ENCODE measurements at places on chromosomes 11 and 22.
A peak's percentile ranks its signal among the peaks of the same experiment; 100 is the strongest.

GRCh38 chr11:93907901-93908300 lies 57.5 kb upstream of the VSTM5 start:
- DNase-seq, result no peak

- no peak for DNase-seq
Measured at GRCh38 chr22:27583856-27584255, 217.7 kb downstream of the MN1 start.

- DNase-seq, result no peak
Measured at GRCh38 chr11:110038201-110038600, 55.0 kb upstream of the ZC3H12C start.

- DNase-seq, result peak; percentile 74
Measured at GRCh38 chr22:41237707-41238569, 2.8 kb downstream of the CHADL start.

DNA sequence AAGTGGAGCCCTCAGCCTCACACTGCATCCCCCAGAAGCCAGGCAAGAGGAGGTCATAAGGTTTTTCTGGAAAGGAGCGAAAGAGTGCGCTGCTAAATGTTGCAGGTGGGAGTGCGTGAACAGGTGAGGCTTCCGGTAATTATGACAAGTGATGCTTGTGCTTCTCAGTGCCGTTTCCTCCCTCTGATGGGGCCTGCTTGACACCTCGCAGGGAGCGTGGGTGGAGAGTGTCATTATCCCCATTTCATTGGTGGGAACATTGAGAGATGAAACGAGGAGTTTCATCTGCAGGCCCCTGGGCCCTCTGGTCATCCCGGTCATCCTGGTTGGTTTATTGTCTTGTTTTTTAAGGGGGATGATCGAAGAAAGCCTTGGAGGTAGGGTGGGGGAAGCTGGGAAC lies 57.5 kb downstream of the BCR start:
- DNase-seq, result no peak

- DNase-seq, result no peak
Measured at GRCh38 chr22:26923531-26923930, 266.1 kb downstream of the MIAT start.

GRCh38 chr11:96045622-96046456 lies 121.9 kb upstream of the MTMR2 start:
- peak; percentile 39 for DNase-seq

GRCh38 chr22:40855071-40855978 lies 1.1 kb downstream of the ST13 start:
- peak; percentile 22 for DNase-seq

DNA sequence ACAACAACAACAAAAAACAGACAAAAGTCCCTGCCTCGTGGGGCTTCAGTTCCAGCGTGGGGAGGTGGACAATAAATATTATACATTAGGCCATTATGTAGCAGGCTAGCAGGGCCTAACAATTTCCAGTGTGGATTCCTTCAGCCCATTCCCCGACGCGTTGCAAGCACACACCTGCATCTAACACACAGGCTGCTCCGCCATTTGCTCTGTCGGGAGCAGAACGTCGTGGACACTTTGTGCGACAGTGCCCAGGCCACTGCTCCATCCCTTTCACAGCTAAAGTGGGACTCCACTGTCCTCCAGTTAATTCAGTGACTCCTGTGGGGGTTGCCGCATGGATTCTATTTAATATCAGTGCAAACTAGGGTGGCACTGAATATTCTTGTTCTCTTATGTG lies 10.9 kb upstream of the FGF3 start:
- DNase-seq, result no peak

- DNase-seq, result no peak
Measured at GRCh38 chr22:20012741-20013331, 3.8 kb downstream of the ARVCF start.

- no peak for DNase-seq
Measured at GRCh38 chr22:41979423-41980250, 10.4 kb downstream of the SEPTIN3 start.

GRCh38 chr11:119044708-119045107 lies 12.3 kb downstream of the HYOU1 start:
- DNase-seq, result no peak

DNA sequence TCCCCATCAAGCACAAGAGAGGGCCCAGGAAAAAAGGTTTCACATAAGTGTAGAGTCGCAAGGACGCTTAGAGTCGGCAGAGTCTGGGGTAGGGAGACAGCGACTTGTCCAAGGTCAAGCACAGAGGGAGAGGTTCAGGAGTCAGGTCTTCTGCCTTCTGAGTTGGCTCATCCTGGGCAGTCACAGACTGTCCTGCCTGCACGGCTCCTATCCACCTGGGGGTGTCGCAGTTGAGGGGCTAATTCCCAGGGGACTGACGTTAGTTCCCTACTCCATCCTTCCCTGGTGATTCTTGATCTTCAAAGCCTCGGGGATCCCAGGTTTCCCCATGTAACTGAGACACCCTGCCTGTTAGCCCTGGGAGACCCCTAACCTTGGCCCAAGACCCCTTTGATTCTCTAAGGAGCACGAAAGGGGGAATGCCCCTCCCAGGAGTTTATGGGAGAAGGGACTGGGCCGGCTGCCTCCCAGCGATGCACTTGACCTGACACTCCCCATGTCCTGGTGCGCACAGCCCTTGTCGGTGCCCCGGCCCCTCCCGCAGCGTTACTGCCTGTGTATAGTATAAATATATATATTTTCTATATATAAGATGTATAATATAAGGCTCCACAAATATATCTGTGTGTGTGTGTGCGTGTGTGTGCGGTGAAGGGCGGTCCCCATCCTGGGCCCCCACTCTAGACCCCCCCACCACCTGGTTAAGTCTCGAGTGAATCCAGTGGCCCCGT lies 14.7 kb upstream of the TAB1 start:
- DNase-seq, result no peak

DNA sequence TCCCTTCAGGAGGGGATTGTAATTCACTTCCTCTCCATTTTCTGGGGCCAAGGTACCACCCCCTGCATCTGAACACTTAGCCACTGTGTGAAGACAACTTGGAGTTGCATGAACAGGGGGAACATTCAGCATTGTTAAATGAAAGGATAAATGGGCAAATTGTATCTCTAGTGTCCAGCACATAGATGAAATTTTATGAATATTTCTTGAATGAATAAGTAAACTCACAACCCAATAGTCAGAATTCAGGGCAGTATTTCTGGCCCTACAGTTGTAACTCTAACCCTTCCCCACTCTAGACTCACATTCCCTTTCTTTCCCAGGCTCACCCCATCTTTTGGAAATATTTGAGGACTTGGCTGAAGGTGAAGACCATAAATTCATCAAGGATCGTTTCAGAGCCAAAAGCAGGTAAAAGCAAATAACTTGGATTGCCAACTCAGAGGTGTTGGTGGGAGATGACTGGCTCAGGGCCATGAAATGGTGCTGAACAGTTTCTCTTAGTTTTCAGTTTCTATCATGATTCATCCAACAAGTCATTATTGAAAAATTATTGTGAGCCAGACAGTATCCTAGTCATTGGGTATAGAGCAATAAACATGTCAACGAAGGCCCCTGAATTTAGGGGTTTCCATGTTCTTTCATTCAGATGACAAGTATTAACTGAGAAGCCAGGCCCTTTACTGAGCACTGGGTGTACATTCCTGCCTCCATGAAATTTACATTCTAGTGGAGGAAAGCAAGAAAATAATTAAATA lies 33.3 kb upstream of the ZC3H12C start:
- no peak for DNase-seq

DNA sequence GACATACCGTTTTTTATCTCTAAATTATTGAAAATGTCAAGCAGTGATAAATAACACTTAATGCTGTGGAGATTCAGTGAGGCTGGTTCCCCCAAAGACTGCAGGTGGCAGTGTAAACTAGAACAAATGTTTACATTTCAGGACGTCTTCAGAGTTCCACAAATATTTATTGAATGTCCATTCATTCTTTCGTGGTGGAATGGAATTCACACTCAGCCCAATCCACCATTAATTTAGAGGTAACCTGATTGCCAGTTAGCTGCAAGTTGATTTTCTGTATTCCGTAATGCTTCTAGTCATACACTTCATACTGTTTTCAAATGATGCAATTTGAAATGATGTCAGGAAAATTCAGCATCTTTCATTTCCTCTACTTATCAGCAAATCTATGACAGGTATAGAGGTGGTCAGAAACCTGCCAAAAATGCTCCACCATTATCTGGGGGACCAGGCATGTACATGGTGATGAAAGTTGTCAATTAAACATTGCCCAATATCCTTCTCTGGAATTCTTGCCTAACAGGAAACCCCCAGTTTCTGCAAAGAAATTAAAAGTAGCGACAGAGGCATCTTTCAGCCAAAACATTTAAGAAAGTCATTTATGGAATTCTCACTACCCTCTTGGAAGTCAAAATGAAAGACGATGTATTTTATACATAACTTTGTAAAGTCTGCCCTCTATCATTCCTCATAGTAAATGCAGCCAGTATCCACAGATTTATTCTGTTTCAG lies 94.3 kb upstream of the BMAL1 start:
- DNase-seq, result no peak

- DNase-seq, result peak; percentile 97
Measured at GRCh38 chr11:71453037-71453917, at the start of gene NADSYN1. Gene NADSYN1, plus strand, starts transcription at chr11:71453203. Its CDS starts 94 bp downstream, at chr11:71453297.

GRCh38 chr11:24312464-24313238 lies 184.2 kb upstream of the LUZP2 start:
- no peak for DNase-seq

- no peak for DNase-seq
Measured at GRCh38 chr11:64859542-64860414, 15.3 kb upstream of the CDC42BPG start.

- peak; percentile 47 for DNase-seq
Measured at GRCh38 chr22:48257685-48258055, 1495.2 kb downstream of the TBC1D22A start.

DNA sequence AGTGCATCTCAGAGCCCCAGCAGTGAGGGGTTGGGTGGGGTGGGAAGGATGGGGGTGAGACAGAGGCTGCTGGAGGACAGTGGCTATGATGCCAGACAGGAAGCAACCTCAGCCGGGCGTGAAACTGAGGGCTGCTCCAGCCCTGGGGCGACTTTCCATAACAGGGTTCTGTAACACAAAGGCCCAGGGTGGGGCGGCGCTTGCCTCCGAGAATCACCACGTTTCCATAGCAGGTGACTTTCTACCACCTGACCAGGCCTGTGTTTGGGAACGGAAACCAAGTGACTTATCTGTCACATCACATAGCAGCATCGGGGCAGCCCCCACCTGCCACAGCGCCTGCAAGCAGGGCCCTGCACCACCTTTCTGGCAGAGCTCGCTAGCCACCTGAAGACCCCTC lies 85.8 kb downstream of the TRMU start:
- DNase-seq, result no peak

DNA sequence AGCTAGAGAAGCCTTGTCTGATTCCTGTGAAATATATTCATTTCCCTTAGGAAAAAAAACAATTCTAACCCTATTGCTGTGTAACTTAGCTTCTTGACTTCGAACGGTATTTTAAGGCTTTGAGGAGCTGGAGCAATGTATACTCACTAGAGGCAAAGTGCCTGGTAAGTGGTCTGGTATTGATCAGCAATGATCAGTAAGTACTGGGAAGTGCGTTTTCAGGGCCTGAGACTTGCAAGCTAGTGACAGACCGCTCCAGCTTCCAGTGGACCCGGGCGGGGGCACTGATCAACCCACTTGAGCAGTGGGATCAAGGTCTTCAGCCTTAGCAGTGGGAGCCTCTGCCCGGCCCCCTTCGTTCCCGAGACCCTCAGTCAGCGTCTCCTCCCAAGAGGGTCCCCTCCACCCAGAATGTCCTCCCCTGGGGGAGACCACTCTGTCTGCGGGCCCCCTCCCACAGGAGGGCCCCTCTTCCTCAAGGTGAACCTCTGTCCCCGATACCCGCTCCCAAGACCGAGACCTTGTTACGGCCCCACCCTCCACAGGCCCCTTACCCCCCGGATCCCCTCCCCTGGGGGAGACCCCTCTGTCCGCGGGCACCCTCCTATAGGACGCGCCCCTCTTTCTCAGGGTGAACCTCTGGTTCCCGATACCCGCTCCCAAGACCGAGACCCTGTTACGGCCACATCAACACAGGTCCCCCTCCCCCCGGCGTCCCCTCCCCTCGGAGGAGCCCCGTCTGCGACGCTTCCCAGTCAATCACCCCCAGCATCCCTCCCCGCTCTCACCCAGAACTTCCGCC lies 452 bp upstream of the ATXN10 start:
- peak; percentile 29 for DNase-seq

- peak; percentile 56 for DNase-seq
Measured at GRCh38 chr11:36376888-36377758, 81.0 kb downstream of the PRR5L start.

DNA sequence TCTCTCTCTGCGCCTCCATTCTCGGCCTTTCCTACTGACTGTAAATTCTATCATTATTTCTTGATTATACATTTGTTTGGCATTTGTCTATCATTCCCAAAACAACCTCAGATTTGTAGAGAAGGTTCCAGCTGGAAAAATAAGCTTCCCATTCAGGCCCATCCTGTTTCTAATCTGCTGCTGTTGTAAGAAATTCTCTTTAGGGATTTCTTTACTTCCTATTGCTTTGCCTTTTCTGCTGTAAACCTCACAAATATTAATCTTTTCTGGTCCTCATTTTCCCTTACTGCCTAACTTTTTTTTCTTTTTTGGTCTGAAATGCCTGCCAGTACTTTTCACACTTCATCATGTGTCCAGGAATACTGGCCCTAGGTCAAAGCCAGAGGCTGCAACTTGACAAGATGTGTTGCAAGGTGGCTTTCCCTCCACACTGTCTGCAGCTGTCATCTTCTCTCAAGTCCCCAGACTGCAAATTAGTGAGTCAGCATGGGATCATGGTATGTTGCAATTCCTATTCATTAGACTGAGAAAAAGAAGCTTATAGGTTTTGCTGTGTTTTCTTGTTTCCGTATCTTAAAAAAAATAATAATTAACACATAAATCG lies 858.7 kb upstream of the CHORDC1 start:
- DNase-seq, result peak; percentile 35

DNA sequence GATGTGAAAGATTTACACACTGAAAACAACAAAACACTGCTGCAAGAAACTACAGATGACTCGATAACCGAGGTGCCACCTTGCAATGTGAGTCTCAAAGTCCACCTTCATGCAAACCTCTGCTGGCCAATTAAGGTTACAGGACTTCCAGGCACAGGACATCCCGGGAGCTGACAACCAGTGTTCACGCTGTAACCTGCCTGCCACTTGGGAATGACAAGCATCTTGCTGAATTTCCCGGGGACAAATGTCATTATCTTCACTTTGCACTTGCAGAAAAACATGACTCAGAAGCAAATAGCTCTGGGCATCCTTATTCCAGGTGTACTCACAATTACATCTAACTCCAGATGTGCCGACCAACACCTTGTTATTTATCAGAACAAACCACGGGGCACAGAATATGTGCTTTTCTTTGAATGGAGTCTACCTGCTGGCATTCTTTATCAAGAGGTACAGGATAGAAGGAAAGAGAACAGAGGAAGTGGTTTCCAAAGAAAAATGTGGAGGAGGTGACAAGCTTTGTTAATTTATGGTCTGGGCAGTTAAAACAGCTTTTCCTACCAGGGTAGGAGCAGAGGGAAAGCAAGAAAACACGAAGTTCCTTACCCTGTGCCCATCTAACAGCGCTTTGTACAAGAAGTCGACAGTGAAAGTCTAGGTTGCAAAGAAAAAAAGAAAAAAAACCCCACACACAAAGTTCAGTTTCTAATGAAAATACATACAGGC lies 72.3 kb downstream of the SHANK2 start:
- DNase-seq, result no peak
